ENCODE measurements at places on chromosomes 2 and 18.

- no peak for DNase-seq
Observed at GRCh38 chr2:106147159-106147558, 46.9 kb downstream of the UXS1 start.

- no peak for DNase-seq
Observed at GRCh38 chr2:219611866-219612576, 14.4 kb downstream of the STK11IP start.

DNA sequence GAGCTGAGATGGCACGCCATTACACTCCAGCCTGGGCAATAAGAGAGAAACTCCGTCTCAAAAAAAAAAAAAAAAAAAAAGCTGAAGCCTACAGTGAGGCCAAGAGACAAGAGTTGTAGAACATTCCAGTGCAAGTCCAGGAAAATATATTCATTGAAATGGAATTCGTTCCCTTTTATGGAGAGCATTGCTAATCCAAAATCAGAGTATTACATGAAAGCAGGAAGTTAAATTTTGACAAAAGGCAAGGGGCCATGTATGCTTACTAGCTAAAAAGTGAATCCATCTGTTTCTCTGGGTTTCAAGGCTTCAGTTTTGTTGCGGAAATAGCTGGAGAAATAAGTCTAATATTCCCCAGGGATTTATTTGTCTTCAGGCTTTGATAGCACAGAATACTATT, 471.7 kb downstream of the THSD7B start:
- no peak for DNase-seq

DNA sequence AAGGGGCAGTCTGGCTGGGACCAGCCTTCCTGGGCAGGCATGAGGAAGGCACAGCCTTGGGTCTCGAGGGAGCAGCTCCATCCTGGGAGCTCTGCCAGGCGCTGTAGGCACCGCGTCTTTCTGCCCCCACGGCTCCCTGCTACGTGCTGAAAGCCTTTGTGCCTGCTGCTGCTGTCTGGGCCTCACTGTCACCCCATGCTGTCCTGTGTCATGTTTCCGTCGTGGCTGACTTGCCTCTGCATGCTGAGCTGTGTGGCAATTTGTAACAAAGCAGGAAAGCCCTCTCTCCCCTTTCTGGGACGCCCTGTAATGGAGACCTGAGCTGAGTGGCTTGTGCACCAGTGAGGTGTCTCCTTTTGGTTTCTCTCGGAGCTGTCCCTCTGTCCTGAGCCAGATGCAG, 152.5 kb downstream of the TSN start:
- no peak for DNase-seq

DNA sequence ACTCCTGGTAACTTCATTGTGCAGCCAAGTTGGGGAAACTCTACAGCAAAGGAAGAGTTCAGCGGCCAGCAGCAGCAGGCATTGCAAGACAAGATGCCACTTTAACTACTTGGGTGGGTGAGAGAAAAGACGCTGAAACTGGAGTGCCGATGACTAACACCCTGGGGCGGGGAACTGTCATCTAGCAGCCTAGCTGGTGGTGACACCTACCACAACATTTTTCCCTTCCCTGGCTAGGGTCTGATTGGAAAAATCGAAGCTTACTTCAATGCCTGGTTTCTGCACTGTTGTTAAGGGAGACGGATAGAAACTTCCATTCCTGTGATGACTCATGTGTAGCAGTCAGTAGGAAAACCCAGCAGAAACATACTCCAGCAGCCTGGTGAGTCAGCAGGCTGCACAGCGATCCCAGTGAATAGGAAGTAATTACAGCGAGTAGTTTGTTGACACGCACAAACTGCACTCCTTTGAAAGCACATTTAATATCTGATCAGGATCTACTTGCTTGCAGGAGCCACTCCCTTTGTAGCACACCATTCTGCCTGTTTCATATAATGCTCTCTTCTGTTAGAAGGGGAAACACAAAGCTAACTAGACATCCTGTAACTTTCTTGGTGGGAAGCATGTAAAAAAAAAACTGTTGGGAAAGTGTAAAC, 62.1 kb upstream of the MAPRE2 start:
- DNase-seq, result peak; percentile 92

DNA sequence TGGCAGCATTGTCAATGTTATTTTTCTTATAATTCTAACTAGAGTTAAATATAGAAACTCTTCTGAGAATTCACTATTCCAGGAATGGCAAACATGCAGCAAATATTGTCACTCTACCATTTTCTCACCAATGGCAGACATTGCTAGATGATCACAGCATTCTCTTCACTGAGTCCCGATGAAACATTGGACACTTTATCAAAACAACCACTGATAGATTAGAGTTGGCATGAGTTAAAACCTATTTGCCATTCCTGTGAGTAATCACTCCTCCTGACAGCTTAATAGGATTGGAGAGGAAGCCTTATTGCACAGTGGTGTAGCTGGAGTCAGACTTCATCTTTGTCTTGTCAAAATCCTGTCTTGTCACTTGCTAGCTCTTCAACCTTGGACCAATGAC, 163.9 kb upstream of the THUMPD2 start:
- no peak for DNase-seq

DNA sequence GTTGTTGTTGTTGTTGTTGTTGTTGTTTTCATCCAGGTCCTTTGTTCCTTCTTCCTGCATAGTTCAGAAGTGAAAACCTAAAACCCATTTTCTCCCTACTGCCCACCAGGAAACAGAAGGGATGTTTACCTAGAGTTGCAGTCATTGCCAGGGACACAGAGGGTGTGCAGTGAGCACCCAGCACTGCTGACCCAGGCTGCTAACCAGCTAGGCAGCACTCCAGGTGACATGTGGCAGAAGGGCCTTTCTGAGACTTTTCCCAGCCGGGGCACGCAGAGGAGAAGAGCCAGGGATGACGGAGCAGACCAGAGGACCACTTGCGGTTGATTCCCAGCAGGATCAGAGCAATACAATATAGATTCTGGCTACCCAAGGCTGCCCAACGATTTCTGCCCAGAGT, 286.3 kb downstream of the BCL11A start:
- no peak for DNase-seq

DNA sequence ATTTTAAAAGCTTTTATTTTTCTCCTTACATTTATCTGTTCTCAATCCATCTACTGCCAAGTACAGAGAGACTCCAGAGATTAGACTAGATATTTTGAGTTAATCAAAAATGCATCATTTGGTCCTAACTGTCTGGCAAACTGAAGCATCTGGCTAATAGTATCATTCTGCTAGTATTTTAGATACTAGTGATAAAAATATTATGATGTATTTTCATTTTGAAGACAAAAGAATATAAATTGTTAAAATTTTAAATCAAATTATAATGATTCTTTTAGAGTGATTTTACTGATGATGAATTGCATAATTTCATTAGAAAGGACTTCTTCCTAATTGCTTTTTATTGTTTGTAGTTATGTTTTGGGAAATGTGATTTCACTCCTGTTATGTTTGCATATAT, 584.0 kb downstream of the LRRTM4 start:
- no peak for DNase-seq

GRCh38 chr2:44051593-44052347, 56.0 kb upstream of the LRPPRC start:
- no peak for DNase-seq

DNA sequence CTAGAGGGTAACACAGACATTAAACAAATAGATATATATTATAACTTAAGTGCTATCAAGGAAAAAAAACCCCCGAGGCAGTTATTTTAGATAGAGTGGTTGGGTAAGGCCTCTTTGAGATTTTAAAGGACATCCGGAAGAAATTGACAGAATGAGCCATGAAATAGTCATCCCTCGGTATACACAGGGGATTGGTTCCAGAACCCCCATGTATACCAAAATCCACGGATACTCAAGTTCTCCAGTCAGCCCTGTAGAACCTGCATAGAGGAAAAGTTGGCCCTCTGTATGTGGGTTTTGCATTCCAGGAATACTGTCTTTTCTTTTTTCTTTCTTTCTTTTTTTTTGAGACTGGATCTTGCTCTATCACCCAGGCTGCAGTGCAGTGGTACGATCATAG, 2.0 kb downstream of the DHX57 start:
- no peak for DNase-seq

Data from suppressor macrophage treated with lipopolysaccharide for 4 hours (primary cell).